ENCODE measurements at places on chromosomes 5 and 9. TPM values are rescaled to one million over a fixed set of nuclear protein-coding genes. Genes with fewer than 3 reads are reported as not detected.

GRCh38 chr9:20754556-20754955 lies 70.5 kb downstream of the FOCAD start:
- no peak for DNase-seq

DNA sequence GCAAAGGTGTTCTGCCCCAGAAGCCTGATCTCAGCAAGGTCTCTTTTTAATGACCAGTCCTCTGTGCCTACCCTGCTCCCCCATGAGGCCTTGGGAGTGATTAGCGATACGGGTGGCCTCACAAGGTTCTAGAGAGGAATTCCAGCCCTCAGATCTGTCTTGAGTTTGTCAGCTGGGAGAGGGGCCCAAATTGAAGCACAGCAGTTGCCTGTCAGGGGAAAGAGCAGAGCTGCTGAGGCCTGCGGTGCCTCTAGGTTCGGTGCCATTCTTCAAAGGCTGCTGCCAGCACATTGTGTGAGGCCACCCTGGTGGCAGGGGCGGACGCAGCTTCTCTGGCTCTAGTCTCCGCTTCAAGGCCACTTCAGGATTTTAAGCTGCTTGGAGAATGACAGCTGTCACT lies 85.7 kb upstream of the GRIA1 start:
- no peak for DNase-seq

- DNase-seq = no peak
Measured at GRCh38 chr5:102731693-102732092, 23.4 kb upstream of the PAM start.

- no peak for DNase-seq
Measured at GRCh38 chr5:15441433-15442192, 58.4 kb upstream of the FBXL7 start.

DNA sequence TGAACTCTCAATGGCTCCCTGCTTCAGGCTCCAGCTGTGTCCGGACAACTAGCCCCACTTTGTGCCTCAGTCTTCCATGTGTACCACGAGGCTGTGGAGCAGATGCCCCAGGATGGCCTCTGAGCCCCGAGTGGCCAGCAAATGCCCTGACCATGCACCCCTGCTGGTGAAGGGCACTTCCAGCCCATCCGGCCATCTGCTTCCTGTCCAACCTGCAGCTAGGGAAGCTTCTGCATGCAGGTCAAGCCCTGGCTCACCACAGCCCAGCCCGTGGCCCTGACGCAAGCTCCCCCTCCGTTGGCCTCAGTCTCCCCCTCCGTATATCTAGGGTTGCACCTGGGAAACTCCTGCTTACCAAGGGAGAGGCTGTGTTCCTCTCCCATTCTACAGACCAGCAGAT lies 4.8 kb downstream of the NINJ1 start:
- no peak for DNase-seq

DNA sequence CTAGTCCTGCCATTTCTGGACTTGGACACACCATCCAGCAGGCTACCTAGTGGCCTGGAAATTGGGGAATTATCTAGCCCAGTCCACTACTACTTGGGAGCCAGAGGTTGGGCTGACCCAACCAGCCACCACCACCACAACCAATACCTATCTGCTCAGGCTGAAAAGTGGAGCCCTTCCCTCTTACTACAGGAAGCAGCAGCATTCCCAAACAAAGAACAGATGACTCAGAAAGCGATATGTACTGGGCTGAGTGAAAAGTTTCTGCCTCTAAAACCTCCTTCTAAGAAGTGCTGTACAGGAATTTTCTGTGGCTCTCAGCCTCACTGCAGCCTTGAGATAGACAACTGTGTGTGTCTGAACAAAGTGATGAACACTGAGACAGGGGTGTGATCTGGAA lies 279.4 kb downstream of the CDH10 start:
- no peak for DNase-seq

DNA sequence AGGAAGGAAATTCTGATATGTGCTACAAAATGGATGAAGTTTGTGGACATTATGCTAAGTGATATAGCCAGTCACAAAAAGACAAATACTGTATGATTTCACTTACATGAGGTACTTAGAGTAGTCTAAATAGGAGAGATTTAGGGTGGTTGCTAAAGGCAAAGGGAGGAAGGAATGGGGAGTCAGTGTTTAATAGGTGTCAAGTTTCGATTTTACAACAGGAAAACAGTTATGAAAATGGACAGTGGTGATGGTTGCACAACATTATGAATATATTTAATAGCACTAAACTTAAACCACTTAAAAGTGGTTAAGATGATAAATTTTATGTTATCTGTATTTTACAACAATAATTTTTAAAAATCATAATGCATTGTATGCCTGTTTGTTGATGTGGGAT lies 40.4 kb upstream of the ECM2 start:
- DNase-seq = no peak

DNA sequence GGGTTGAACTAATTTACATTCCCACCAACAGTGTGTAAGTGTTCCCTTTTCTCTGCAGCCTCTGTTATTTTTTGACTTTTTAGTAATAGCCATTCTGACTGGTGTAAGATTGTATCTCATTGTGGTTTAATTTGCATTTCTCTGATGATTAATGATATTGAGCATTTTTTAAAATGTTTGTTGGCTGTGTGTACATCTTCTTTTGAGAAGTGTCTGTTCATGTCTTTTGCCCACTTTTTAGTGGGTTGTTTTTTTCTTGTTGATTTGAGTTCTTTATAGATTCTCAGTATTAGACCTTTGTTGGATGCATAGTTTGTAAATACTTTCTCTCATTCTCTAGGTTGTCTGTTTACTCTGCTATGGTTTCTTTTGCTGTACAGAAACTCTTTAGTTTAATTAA lies 101.6 kb downstream of the NIPBL start:
- no peak for DNase-seq

DNA sequence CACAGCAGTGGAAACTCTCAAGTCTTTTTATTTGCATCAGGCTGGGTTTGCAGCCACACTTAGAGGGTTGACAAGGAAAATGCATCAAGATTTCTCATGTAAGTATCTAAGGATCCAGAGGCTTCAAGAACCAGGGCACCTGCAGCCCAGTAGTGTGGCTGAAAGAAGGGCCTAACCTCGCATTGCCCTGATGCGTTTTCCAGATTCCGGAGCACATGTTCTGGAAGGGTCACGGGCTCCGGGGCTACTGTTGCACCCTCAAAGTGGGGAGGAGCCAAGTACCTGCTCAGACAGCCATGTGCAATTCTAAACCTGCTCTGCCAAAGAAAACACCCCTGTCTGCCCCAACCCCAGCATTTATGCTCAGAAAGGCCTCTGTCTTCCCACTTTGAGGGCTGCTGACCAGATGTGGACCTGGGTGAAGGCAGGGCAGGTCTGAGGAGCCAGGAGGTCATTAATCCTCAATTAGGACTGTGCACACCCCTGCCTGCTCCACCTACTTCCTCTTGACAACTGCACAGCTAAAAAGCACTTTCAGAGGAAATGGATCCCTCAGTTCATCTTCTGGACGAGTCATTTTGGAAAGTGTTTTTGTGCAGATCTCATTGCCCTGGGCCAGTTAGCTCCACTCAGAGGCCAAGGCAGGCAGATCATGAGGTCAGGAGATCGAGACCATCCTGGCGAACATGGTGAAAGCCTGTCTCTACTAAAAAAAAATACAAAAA lies 110.7 kb downstream of the SAXO1 start:
- no peak for DNase-seq

DNA sequence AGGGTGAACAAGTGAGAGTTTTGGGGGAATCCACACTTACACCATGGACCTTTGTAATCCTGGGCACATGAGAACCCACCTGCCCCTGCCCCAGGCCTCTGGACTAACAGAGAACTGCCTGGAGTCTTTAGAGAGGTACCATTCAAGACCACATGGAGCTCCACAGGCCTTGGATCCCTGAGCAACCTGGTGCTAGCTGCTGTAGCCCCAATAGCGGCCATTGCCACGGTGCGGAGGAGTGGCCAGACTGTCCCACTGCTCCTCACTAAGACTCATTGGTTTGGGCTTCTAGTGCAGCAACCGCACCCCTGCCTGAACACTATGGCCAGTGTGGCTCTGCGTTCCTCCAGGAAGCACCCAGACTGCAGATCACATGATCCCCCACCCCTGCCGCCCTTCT lies 45.8 kb downstream of the OSMR start:
- DNase-seq = no peak

DNA sequence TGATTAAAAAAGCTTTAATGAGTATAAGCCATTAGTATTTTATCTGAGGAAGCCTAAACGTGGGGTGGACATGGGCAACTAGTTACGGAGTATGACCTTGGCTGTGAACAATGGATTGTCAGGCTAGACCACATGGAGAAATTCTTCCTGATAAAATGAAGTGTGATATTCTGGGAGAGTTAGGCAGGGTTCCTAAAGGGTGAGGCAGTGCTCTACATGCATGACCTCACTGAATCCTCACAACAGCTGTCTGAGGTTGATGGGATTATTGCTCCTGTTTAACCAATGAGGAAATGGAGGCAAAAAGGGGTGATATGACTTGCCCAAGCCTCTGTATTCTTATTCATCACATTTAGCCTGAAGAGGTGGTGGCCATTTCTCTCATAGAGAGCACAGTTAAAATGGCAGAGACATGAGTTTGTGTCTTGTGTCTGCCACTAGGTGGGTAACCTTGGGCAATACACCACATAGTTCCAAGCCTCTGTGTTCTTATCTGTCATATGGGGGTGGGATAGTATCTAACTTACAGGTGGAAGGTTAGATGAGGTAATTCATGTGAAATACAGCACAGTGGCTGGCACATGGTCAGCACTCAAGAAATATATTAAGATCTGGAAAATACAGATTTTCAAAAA lies 96.1 kb upstream of the NR3C1 start:
- no peak for DNase-seq

DNA sequence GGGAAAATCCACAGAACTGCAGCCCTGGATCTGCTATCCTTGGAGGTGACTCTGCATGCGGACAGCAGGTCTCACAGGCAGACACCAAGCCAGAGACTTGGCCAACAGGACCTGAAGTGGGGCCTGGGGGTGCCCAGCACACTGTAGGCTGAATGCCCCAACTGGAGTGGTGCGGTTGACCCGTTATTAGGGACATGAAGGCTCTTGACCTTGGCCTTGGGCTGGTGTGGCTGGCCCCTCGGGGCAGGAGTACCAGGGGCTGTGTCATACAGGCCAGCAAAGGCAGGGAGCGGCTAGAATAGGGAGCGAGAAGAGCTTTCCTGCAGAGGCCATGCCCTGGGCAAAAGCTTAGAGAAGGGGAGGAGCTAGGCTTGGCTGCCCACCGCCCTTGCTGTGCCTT lies 153.2 kb upstream of the MVB12B start:
- DNase-seq = no peak

DNA sequence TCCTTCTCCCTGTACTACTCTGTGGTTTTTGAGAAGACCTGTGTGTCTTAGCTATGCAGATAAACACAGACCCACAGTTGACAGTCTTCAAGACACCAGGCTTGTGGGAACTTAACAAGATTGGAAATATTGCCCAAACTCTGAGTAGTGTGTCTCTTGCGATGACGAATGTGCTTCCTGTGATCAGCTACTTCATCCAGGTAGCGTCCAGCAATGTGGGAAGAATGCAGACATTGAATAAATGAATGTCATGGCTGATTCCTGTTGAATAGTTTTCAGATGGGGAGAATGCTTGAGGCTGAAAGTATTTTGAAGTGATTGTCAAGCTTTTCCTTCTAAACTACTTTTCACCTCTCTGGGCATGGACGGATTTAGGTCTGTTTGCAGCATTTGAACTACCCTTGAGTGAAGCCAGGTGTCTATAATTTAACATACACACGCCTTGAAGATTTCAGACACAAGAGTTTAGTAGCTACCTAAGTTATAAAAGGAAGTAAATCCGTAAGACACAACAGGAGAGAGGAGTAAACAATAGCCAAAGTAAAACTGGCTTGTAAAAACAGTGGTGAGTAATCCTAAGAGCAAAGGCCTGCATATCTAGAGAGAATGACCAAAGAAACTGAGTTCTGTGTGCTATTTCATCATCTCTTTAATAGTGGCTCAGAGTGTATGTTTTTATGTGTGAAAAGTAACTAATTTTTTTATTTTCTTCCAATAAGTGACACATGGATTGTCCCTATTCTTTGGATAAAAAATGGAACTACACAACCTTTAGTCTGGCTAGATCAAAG lies 30.0 kb upstream of the ARL14EPL start:
- DNase-seq = no peak

GRCh38 chr9:105195259-105195658 lies 49.2 kb upstream of the SLC44A1 start:
- no peak for DNase-seq

GRCh38 chr9:134192951-134193731 lies 28.8 kb upstream of the RNU6ATAC start:
- DNase-seq = no peak

DNA sequence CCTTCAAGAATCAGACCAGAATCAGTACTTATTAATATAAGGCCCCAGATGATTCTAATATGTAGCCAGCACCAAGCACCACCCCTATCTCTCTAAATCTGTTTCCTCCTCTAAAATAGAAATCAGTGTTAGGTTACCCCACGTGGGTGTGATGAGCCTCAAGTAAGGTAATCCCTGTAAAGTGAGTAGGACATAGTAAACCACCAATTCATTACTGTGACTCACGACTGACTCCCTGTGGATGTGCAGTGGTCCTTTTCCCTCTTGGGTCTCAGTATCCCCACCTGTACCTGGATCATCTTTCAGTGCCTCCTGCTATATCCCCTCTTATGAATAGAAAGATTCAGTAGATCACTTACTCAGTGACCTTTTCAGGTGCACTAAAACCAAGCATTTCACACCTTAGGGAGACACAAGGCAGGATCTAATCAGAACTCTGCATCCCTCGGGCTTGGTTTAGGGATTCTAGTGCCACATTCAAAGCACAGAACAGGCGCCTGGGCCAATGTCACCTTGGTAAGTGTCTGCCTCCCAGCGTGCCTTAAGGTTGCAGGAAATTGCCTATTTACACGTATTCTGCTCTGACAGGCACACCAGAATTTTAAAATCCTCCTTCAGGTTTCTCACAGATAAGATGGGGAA lies 12.2 kb upstream of the ALDH1B1 start:
- no peak for DNase-seq

- DNase-seq = no peak
Measured at GRCh38 chr9:22623236-22623635, 176.6 kb downstream of the DMRTA1 start.

- no peak for DNase-seq
Measured at GRCh38 chr5:145712245-145712644, 122.9 kb downstream of the PRELID2 start.

GRCh38 chr5:77636641-77637169 lies 1.8 kb downstream of the OTP start:
- DNase-seq = no peak

The IL5 gene
- total RNA-seq = not detected

The PCDHB11 gene
- total RNA-seq = not detected

The PCDHGA10 gene
- 0.31 TPM for total RNA-seq

The MSANTD3 gene
- 11.8 TPM for total RNA-seq

The ADAMTS16 gene
- not detected for total RNA-seq

The PTPRD gene
- not detected for total RNA-seq

The CCNO gene
- total RNA-seq = not detected

The ADAMTS19 gene
- not detected for total RNA-seq
